ENCODE measurements at places on chromosomes 5 and 9.

DNA sequence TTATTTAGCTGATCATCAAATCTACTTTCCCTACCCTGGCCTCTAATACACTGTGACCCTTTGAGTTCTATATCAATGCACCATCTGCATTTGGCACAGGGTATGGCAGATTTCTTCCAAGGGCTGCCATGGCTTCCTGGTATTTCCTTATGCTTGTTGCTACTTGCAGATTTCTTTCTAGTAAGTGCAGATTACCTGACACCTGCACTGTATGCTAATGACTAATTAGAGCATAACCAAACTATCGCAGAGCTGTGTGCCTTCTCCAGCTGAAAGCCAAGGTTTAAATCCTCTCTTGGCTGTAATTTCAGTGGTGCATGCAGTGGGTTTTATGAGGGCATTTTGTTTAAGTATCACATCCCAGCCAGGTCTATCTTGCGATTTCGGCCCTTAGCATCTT, 293.7 kb downstream of the KIF4B start:
- DNase-seq, result no peak

DNA sequence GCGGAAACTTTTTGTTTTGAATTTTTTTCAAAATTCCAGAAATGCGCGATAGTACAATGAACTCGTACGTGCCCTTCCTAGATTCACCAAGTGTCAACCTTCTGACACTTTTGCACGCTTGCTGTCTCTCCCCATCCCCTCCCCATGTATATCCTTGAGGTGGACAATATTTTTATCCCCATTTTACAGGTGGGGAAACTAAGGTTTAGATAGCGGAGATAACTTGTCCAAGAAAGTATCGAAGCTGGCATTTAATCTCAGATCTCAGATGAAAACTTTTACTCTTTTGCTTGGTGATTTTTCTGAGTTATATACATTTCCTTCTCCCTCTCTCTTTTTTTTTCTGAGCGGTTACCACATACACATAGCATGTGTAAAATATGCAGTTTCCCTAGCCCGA, 34.6 kb downstream of the LHX2 start:
- no peak for DNase-seq

DNA sequence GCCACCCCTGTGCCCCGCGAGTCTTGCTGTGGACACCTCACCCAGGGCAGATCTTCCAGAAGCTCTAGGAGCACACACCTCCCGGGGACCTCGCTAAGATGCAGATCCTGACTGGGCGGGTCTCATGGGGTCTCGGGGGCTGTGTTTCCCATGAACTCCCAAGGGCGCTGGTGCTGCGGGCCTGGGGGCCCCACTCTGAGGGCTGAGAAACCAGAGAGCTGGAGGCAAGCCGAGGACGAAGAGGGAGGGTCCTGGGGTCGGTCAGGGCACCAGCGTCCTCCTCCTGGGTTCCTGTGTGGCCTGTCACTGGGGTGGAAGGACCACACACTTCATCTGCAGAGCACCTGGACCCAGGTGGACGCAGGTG, 30.2 kb downstream of the SLC6A3 start:
- no peak for DNase-seq

DNA sequence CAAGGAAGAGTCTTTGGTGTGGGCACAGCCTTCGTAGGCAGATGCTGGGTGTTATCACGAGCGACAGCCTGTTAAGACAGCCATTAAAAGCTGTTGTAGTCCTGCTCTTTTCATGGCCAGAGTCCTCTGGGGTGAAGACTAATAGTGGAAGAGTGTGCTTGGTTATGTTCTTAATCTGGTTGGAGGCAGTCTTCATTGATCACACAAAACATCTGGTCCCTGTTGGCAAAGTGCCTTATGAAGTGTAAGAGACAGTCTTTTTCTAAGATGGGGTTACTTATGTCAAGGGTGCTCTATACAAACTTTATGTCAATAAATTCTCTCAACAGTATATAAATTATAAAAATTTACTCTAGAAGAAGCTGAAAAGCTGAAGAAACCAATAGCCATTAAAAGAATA, 280.4 kb downstream of the CAAP1 start:
- no peak for DNase-seq

GRCh38 chr5:143057580-143057999, 287.4 kb downstream of the ARHGAP26 start:
- peak; percentile 35 for DNase-seq

DNA sequence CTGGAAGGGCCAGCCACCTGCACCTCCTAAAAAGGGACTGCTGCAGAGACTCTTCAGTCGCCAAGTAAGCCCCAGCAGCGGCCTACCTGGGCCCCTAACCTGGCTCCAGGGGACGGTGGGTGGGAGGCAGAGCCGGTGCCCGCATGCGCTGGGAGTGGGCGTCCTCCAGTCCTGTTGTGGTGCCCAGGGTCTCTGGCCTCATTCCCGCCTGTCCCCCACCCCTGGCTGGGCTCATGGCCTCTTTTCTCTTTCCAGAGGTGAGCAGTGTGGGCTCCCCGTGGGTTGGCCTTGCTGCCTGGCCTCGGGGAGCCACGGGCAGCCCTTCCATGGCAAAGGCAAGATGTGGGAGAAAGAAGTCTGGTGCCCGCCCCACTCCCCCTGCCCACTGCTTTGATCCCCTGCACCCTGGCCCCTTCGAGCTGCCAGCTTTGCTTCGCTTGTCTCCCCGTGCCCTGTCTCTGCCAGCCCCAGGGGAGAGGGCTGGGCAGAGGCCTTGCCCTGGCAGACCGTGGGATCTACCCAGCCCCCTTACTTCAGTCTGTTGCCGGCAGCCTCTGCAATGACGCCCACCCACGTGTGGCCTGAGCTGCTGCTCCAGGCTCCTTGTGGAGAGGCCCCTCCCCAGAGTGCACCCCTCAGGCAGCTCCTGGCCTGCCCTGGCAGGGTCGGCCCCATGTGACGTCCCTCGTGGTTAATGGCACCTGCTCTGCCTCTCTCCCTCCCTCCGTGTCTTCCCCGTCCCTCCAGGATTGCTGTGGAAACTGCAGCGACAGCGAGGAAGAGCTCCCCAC, 5.4 kb upstream of the PRR7 start:
- no peak for DNase-seq

DNA sequence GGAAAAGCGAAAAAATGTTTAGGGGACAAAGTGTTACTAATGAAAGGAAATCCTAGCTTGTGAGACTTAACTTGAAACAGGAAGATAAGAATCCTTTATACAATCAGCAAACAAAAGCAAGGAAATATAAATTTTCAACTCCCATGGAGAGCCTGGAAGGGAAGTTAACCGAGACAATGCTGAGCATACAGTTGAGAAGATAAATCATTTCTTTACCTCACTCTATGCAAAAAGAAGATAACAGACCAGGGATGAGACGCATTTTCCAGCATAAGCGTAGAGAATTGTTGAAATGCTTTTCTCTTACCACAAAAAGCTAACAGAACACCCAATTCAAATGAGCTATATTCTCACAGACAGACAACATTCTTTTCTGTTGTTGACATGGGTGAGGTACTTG, 309.6 kb downstream of the CWC27 start:
- no peak for DNase-seq

DNA sequence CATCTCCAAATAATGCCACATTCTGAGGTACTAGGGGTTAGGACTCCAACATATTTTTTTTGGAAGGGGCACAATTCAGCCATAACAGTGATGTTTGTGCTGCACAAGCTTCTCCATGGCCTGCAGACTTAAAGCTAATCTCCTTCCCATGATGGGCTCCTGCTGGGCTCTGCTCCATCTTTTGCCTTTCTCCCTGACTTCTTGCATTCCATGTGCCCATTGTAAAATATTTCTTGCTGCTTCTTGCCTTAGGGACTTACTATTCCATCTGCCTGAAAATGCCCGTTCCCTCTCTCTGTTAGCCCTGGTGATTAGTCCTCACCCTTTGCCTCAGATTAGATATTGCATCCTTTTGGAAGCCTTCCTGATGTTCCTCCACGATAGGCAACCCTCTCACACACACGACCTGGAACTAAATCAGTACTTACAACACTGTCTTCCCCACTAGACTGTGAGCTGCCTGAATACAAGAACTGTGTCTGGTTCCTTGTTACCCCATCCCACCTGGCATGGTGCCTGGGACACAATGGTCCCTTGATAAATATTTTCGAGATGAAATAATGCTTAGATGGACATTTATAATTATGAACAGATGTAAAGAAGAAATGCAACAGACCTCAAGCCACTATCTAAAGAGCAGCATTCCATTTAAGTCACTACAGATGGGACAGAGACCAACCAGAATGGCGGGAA, 33.5 kb downstream of the OR1J1 start:
- no peak for DNase-seq

DNA sequence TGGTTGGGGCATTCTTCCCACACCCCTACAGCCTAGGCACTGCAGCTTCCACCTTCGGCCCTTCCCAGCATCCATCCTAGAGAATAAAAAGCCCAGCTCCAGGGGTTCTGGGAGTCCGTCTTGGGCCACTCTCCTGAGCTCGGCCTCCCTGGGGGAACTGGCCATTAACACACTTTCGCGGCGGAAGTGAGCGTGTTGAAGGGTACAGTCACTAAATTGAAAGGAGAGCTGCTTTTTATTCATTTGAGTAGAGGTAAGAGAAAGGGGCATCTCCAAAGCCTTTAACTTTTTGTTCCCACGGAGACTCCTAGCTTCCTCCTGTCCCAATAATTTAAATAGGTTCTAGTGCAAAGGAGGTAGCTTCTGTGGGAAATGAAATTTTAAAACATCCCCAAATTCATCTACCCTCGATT, 31.0 kb upstream of the NFIB start:
- DNase-seq, result no peak

- DNase-seq, result no peak
Measured at GRCh38 chr9:100014846-100015245, 84.0 kb downstream of the ERP44 start.

Measured in GM10248 (cell line).